ENCODE measurements at places on chromosomes 1 and 21. TPM values are rescaled to one million over a fixed set of nuclear protein-coding genes. Genes with fewer than 3 reads are reported as not detected.

DNA sequence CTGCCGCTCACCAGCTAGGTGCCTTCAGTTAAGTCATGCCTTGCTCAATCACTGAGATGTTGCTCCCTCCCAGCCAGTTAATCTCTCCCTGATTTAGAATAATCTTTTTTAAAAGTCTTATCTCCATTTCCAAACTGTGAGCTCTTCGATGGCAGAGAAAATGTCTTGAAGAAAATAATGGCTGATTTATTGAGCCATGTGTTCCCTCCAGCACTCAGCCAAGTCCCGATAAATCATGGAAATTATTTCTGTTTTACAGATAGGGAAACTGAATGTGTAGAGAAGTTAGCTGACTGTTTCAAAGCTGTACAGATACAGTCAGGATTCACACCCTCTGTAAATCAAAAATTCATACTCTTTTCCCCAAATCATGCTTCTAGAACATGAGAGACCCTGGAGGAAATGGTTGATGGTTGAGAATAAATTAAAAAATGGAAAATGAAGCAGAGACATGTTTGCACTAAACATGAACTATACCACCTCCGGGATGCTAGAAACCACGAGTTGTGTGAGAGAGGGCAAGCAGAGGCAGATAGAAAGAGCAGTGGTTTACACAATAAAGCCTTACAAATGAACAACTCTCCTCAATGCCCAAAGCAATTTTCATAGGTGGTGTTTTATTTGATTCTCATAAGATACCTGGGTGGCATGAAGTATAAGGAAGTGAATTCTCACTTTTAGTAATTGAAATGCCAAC is 376.4 kb downstream of the PLPP3 start:
- DNase-seq = no peak

Gene SPRR2B
- total RNA-seq = not detected

GRCh38 chr1:110872745-110873720 is at the start of gene CD53:
CD53 (plus strand) TSS chr1:110873148; CDS start chr1:110891409, 18,261 bp downstream.
- no peak for DNase-seq

- DNase-seq = no peak
Measured at GRCh38 chr21:37337179-37337578, 29.4 kb upstream of the DYRK1A start.

DNA sequence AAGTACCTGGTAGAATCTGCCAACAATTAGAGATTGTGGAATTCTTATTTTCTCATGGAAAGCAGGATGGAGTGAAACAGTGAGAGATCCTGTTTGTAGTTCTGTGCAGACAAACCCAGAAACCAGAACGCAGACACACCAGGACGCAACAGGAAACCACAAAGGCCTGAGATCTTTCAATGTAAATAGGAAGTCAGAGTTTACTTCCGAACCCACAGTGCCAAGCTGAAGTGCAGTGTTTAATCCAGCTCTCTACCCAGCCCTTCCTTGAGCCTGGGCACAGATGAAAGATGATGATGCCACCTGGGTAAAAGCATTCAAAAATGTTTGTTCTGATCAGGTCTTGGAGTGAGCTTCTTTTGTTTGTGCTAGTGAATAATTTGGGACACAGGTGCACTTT is 244.2 kb upstream of the HOOK1 start:
- peak; percentile 63 for DNase-seq

DNA sequence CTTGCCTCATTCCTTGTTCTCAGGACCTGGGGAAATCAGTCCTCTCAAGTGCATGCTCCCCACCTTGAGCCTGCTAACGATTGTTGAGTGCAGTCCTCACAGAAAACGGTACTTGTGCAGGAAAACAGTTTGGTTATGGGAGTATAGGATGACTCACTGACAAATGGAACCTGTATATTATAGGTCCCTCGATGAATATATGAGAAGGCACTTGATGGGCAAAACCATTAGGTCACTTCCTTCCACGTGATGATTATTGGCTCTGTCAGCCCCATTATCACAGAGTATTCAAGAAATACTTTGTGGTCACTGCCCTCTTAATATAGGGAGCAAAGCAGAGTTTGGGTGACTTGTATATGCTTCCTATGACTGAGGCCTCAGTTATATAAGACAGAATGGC is 6.2 kb downstream of the CCDC17 start:
- no peak for DNase-seq

Gene NBPF9
- 15.0 TPM for total RNA-seq

DNA sequence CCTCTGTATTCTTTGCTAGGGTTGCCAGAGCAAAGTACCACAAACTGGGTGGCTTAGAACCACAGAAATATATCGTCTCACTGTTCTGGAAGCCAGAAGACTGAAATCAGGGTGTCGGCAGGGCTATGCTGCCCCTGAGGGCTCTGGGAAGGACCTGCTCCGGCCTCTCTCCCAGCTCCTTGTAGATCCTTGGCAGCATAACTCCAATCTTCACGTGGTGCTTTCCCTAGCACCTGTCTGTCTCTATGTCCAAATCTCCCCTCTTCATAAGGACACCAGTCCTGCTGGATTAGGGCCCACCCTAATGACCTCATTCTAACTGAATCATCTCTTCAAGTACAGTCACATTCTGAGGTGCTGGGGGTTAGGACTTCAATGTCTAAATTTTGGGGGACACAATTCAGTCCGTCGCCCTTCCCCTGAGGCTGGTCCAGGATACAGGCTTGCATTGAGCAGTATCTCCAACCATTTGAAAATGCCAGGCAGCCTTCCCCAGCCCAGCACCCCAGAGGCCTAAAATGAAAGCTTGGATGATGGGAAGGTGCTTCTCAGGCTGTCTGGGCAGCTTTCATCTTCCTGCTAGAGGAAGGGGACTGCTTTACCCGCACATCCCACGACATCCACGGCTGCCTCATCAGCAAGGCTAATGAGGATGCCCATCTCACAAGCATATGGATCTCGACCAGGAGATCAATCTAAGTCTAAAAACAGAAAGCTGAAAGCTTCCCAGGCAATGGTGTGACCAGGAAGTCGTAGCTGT is 24.7 kb downstream of the TRIM67 start:
- DNase-seq = no peak

DNA sequence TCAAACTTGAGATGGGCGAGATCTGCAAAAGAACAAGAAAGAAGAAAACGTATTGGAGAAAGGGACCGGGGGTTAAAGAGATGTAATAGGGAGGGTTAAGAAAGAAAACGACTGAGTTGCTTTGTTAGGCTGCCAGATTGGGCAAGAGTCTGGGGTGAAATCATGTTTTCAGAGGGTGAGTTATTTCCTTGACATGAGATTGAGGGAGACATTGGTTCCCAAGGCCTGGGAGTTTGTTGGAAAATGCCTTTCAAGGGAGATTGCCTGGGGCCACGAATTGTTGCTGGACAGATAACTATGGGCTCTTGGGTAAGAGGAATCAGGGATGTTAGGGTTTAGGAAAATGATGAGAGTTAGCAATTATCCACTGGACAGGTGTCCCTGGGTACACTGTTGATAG is 776 bp upstream of the CADM3 start:
- no peak for DNase-seq

DNA sequence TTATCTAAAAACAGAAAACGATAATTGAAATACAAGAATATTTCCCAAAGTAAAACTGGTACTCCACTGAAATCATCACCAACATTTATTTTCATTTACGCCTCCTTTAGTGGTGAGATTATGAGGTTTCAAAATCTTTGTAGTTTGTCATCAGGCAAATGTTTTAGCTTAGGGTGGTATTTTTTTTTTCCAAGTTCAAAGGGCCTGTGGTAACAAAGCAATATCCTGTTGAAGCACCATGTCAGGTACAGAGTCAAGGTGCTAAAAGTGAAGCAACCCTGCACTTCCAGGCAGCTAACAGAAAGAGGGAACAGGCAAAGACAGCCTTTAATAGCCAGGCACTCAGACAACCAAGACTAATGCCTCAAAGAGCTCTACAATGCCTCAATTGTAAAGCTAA is 89.2 kb downstream of the JAK1 start:
- DNase-seq = no peak

Gene GOLT1A
- total RNA-seq = 7.5 TPM

- DNase-seq = no peak
Measured at GRCh38 chr1:171576144-171576543, 45.9 kb upstream of the MYOCOS start.

Gene LCA5L
- 2.4 TPM for total RNA-seq

GRCh38 chr1:219414250-219414649 is 198.7 kb downstream of the ZC3H11B start:
- no peak for DNase-seq

GRCh38 chr1:73903092-73903491 is 294.9 kb downstream of the LRRIQ3 start:
- no peak for DNase-seq

DNA sequence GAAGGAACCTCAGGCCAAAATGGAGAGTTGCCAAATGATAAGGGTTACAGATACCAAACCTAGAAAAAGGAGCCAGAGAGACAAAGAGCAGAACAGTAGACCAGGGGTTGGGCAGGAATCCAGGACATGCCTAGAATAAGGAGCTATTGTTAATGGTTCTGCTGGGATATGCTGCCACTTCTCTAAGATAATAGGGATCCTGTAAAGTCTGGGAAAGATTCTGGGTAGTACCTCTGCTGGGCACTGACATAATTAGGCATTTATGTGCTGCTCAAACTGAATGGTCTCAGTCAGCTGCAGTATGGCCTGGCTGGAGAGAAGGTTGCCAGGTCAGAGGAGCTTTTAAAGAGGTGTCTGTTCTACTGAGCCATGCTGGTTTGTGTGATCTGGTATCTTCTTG is 19.9 kb upstream of the NRIP1 start:
- DNase-seq = no peak

GRCh38 chr1:109929588-109930251 is 19.1 kb downstream of the CSF1 start:
- DNase-seq = no peak

GRCh38 chr1:91020967-91021685 is 709 bp downstream of the ZNF644 start:
- DNase-seq = no peak

Gene CA6
- not detected for total RNA-seq

DNA sequence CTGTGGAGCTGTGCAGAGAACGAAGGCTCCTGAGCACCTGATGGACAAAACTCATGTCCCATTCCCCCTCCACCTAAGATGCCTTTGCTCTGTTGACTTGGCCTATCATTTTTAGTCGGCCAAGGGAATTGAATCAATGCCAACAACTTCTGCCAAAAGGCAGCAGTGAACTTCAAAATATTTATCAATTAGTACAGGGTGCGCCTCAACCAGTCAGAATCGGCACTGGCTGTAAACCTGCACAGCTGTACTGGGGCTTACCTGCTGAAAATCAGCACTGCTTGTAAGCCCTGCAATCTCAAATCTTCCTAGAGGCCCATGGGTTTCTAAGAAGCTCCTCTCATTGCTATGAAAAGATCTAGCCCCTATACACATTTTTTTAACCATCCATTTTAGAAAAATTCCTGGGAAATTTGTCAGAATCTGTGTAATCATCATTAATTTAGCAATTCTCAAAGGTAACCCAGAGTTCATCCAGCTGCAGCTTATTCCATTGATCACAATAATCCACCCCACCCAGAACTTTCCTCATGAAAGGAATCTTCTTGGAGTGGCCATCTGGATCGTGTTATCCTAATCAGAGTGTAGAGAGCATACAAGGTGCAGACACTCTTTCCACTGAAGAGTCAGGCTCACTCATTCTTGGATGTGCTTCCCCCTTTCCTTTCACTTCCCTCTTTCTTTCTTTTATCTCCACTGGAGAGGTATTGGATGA is 40.2 kb downstream of the ADAMTS1 start:
- DNase-seq = no peak

- DNase-seq = no peak
Measured at GRCh38 chr1:185693654-185694053, 40.5 kb upstream of the HMCN1 start.

- no peak for DNase-seq
Measured at GRCh38 chr1:238658763-238659162, 727.6 kb upstream of the CHRM3 start.

DNA sequence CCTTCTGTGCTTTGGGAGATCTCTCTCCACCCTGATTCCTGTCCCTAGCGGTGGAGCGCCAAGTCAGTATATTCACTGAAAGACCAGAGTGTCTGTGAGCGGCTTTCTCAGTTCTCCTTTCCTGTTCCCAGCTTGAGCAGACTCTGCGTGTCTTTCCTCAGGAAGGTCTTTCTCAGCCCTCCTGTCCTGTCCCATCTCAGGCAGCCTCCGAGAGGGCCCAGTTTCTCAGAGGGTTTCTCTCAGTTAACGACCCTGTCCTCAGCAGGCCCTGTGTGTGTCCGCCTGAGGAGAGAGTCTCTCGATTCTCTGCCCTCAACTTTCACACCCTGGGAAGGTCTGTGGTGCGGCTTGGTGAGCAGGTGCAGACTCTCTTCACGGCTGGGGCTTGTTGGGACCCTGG is 34.0 kb upstream of the CHIT1 start:
- no peak for DNase-seq

DNA sequence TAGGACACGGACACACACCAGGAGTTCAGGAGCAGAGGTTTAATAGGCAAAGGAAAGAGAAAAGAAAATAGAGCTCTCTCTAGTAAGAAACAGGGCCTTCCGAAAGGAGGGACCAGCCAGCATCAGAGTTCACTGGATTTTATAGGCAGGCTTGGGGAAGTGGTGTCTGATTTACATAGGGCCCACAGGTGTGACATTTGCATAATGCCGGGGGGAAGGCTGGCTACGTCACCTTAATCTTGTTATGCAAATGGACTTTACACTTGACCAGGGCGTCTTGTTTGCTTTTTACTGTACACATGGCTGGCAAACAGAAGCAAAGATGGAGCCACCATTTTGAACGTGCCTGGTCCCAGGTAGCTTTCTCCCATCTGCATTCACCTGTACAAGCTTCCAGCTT is at the start of gene OR14A16:
Gene OR14A16 (minus strand): TSS at position 97 of the 400 bp plus-strand sequence. CDS start 8,390 bp downstream, outside the sequence.
- no peak for DNase-seq

GRCh38 chr1:88219521-88219920 is 464.6 kb upstream of the PKN2 start:
- no peak for DNase-seq

- no peak for DNase-seq
Measured at GRCh38 chr1:33348194-33348593, 27.3 kb upstream of the A3GALT2 start.

Gene CD1B
- total RNA-seq = not detected

Gene TTC34
- 1.3 TPM for total RNA-seq

Gene EPS8L3
- total RNA-seq = not detected

GRCh38 chr1:150619576-150620509 is 9.6 kb downstream of the ENSA start:
- DNase-seq = peak; percentile 57

Gene BTBD8
- total RNA-seq = 4.4 TPM

Gene ASPM
- 0.49 TPM for total RNA-seq

GRCh38 chr1:34590211-34590623 is 164.6 kb upstream of the GJB5 start:
- DNase-seq = no peak

- no peak for DNase-seq
Measured at GRCh38 chr1:35569936-35570335, 3.2 kb upstream of the TFAP2E start.
